ENCODE measurements at places on chromosomes 4 and X. TPM values are rescaled to one million over a fixed set of nuclear protein-coding genes. Genes with fewer than 3 reads are reported as not detected.

Gene SHOX
- not detected for total RNA-seq

Gene PPP1R3F
- total RNA-seq: 3.7 TPM

Gene TMSB15A
- 0.27 TPM for total RNA-seq

Gene GPR50
- 0.19 TPM for total RNA-seq

Gene FDCSP
- not detected for total RNA-seq

Gene CENPU
- 25.4 TPM for total RNA-seq

Gene TMSB15C
- total RNA-seq: 0.31 TPM

Gene FRG2
- total RNA-seq: not detected

Gene CLTRN
- total RNA-seq: 0.90 TPM

Gene SORBS2
- 0.02 TPM for total RNA-seq

Gene RP2
- total RNA-seq: 11.9 TPM

Gene CXCL8
- 19.2 TPM for total RNA-seq

Gene TEX13C
- 0.01 TPM for total RNA-seq

Gene TCEAL8
- 30.7 TPM for total RNA-seq

Gene GSX2
- total RNA-seq: not detected

Gene TENM3
- 1.3 TPM for total RNA-seq

Gene ADGRL3
- 0.03 TPM for total RNA-seq

Gene CSAG1
- 0.38 TPM for total RNA-seq

Gene NDST3
- not detected for total RNA-seq

Gene NLGN4X
- total RNA-seq: 0.07 TPM

Gene EREG
- total RNA-seq: 50.5 TPM

Gene IBSP
- total RNA-seq: not detected

Gene SLC49A3
- 0.29 TPM for total RNA-seq

Gene RTL9
- 0.07 TPM for total RNA-seq

Gene ITGB1BP2
- 0.81 TPM for total RNA-seq

Gene HS6ST2
- 0.05 TPM for total RNA-seq

Gene BEND2
- total RNA-seq: not detected

Gene NKRF
- 21.2 TPM for total RNA-seq

Gene DMRTC1B
- not detected for total RNA-seq

Gene SPRY1
- total RNA-seq: 0.47 TPM

Gene TAF9B
- total RNA-seq: 17.0 TPM

Gene AREG
- 71.1 TPM for total RNA-seq

Gene PCDH10
- 0.09 TPM for total RNA-seq

Gene SPARCL1
- total RNA-seq: not detected

Gene NHSL2
- 0.38 TPM for total RNA-seq

Gene TGIF2LX
- not detected for total RNA-seq

Gene DUSP21
- total RNA-seq: not detected

Gene TIGD4
- total RNA-seq: 0.20 TPM

Gene WDR45
- total RNA-seq: 52.8 TPM

Gene PAK3
- not detected for total RNA-seq

Gene PWWP3B
- total RNA-seq: not detected

Gene NHS
- total RNA-seq: 5.7 TPM

Gene MAB21L2
- not detected for total RNA-seq
